Left lung (tissue), 14 donors: ENCODE measurements at places on chromosomes 2 and 18. TPM values are rescaled to one million over a fixed set of nuclear protein-coding genes. Genes with fewer than 3 reads are reported as not detected.

DNA sequence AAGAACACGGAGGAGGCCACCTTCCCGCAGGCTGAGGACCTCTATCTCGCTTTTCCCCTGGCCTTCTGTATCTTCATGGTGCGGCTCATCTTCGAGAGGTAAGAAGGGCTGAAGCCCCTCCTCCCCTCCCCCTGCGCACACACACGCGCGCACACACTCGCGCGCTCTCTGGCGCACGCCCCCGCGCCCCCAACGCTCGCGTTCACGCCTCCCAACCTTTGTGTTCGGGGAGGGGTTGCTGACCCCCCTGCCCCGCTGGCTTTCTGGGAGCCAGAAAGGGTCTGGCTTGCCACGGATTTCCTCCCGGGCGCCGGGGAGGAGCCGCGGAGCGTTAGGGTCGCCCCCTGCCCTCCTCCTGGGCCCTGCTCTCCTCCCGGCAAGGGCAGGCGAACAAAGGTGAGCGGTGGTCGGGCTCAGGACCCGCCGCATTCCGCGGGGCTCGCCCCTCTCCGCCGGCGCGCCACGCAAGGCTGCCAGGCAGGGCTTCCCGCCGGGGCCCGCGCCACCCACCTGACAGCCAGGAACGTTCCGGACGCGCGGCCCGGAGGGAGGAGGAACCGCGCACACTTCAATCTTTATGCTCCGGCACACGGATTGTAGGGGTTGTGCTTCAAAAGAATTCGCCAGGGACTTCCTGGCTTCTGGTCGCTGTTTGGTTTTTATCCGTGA, 583 bp downstream of the CERS6 start:
- peak; percentile 28 for DNase-seq

GRCh38 chr2:126963390-126963789, 64.7 kb downstream of the TEX51 start:
- no peak for DNase-seq

- no peak for DNase-seq
Measured at GRCh38 chr2:219713110-219713509, 85.7 kb downstream of the SLC4A3 start.

GREB1L gene
- total RNA-seq = 0.55 TPM

GCG gene
- total RNA-seq = not detected

DNA sequence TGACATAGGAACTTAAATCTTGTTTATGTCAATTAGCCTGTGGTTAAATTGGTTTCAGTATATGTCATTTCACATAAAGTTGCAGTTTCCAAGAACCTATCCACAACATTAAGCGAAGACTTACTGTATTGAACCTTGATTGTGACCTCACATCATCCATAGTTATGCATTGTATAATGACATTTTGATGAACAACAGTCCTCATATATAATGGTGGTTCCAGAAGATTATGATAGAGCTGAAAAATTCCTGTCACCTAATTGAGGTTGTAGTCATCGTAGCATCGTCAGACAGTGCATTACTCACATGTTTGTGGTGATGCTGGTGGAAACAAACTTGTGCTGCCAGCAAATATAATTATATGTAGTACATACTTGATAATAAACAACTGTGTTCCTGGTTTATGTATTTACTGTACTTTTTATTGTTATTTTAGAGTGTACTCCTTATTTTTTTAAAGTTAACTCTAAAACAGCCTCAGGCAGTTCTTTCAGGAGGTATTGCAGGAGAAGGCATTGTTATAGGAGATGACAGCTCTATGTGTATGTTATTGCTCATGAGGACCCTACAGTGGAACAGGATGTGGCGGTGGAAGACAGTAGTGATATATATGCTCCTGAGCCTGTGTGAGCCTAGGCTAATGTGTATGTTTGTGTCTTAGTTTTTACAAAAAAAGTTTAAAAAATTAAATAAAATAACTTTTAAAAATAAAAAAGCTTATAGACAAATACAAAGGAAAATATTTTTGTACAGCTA, 56.6 kb downstream of the UBE2E3 start:
- DNase-seq = no peak

DNA sequence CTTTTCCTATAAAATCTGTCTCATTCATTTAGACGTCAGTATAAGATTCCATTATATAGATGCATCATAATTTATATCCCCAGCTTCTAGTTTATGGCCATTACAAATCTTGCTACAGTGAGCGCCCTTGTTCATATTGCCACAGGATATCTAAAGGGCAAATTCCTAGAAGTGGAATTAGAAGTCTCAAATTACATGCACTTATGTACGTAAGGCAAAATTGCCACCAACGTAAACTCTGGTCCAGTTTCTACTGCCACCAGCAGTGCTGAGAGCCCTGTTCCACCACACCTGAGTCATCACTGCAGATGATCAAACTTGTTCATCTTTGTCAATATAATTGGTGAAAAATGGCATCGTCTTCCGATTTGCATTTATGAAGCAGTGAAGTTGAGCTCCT, 90.9 kb upstream of the ID2 start:
- no peak for DNase-seq

- DNase-seq = peak; percentile 7
Measured at GRCh38 chr2:32008805-32009515, 1.8 kb downstream of the MEMO1 start.

- DNase-seq = no peak
Measured at GRCh38 chr2:172431463-172431862, 4.1 kb downstream of the ITGA6 start.

- no peak for DNase-seq
Measured at GRCh38 chr2:61448229-61448628, 22.7 kb downstream of the USP34 start.

DNA sequence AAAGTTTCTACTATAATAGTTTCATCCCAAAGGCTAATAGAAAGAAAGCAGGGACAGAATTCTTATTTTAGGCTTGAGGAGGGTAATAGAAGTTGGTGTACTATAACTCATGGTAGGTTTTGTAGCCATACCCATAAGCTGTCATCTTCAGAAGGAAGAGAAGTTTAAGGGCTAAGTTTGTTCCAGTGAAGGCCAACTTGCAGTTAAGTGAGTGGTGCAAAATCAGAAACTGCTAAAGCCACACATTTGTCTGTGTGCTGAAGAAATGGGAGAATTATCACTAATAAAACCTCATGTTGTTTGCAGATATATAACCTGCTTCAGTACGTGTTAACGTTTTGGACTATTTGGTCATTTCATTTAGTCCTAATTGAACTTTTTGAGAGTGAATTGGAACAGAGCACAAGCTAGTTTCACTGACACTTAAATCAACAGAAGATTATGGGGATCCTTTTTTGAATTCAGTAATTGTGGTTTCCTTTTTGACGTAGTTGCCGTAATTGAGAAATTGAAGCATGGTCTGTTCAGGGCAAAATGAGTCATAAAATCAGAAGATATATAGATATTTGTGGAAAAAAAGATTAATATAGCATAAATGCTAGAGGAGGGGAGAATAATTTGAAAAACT, 69.1 kb downstream of the PHLPP1 start:
- no peak for DNase-seq

SANBR gene
- 13.8 TPM for total RNA-seq

AMER3 gene
- not detected for total RNA-seq

- DNase-seq = no peak
Measured at GRCh38 chr2:108378851-108379250, 1.1 kb downstream of the SULT1C4 start.

DNA sequence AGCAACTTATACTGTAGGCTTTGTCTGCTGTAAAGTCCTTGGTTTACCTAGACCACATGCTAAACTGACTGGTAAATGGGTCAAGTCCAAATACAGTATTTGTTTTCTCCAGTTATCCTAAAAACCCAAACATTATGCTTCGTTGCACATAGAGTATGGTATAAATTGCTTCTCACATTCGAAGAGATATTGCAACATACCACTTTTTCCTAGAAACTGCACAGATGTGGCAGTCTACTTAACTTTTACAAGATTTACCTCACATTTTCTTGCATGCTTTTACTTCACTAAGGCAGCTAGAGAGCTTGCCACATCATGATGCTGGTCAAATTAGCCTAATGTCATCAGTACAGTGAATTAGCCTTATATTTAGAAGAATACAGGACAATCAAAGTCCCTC, 66.0 kb upstream of the SCN7A start:
- no peak for DNase-seq

GALR1 gene
- not detected for total RNA-seq

C2orf78 gene
- not detected for total RNA-seq

- no peak for DNase-seq
Measured at GRCh38 chr2:218960309-218961165, 1.1 kb downstream of the CDK5R2 start.

IL36A gene
- not detected for total RNA-seq

DNA sequence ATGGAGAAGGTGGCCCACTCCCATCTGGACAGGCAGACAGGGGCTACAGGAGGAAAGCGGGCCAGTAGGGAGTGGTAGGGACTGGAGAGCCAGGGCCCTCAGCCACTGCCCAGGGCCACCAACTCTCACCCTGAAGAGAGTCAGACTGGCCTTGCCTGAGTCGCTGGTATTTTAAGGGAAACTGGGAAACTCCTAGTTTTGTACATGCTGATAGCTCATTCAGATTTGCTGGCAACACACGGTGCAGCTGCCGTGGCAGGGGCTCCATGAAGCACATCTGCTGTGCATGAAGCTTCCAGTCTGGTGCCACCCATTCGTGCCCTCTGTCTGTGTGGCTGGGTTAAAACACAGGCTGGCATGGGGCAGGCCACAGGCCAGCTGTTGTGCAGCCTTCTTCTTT, 137.3 kb upstream of the GLI2 start:
- DNase-seq = no peak

DNA sequence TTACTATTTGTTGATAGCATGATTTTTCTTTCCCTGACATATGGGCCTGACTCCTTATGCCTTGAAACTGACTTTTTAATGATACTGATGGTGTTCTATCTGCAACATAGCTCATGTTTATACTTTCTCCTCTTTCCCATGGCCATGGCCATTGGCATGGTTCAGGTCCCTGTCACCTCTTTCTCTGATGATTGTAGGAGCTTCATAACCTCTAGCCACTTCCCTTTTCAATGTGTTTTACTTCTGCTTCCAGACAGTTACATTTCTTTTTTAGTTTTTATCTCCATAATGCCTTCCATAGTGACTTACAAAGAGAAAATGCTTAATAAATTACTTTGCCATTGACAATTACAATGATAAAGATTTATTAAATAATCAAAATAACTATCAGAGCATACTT, 177.9 kb upstream of the SETBP1 start:
- no peak for DNase-seq

CYP1B1 gene
- 155 TPM for total RNA-seq

GRCh38 chr2:205738117-205738968, 56.0 kb downstream of the NRP2 start:
- DNase-seq = no peak

DNA sequence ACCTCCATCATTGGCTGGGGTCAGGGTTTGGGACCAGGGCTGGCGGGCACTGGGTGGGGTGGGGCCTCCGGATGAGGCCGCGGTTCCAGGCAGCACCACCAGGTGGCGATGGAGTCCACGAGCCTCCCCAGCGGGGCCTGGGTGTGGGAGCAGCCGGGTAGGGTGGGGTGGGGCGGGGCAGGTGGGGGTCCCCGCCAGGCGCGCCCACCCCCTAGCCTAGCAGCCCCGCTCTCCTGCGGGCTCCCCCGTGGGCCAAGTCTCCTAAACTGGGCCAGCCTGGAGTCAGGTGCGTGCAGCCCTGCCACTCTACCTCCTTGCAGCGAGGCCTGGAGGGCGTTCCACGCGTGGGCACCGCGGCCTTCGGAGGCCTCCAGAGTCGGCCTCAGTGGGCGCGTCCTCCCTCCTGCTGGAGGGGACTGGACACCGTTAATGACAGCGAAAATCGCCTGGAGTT, 187.5 kb downstream of the TWIST2 start:
- no peak for DNase-seq

DNA sequence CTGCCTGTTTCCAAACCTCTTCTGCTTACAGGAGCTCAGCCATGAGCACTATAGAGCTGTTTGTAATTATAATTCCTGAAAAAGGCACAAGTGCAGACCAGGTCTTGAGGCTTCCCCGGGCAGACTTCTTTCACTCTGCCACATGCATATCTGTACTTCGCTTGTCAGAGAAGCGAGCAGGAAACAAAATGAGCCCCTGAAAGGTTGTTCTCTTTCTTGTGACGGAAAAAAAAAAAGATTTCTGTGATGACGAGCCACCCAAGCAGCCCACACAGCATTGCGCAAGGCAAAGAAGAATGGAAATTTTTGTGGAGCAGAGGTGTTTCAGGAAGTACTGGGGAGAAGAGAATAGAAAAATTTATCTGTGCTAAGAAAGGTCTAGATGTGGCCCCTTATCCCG, 54.0 kb upstream of the LINC00305 start:
- no peak for DNase-seq

GRCh38 chr2:122927197-122927596, 1097.9 kb upstream of the CNTNAP5 start:
- no peak for DNase-seq

DNA sequence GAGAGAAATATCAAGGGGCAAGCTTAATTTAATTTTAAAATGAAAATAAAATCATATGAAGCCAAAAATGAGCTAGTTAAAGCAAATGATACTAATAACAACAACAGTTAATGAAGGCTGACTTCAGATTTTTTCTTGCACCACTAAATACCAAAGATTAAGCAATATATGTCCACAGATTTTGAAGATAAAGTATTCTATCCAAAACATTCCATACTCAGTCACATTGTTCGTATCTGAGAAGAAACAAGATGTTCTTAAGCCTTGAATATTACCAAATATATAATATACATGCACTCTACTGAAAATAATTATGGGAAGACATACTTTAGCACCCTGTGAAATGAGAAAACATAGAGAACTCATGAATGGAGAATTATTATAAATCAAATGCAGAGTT, 593.3 kb upstream of the SYT4 start:
- no peak for DNase-seq

DNA sequence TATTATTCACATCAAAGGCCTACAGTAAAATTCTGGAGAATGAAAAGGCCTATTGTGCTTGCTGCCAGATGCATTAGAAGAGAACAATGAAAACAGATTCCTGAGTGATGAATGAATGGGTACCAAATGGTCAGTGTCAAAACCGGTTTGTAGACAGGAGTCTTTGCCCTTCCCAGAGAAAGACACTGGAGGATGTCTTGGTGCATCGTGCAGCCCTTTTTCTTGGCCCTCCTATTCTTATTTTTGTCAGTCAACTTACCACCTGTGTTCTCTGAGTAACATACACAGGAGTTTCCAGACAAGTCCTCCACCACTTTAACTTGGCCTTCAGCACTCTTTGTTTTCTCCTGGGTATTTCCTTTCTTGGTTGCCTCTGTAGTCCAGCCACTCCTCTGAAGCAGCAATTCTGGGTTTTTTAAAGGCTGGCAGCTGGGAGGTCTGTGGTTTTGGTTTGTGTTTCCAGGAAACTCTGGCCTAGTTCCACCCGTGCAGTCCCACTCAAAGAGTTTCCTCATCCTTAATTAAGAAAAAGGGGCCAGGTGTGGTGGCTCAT, 29.4 kb downstream of the PSTPIP2 start:
- no peak for DNase-seq

POTEC gene
- not detected for total RNA-seq

DNA sequence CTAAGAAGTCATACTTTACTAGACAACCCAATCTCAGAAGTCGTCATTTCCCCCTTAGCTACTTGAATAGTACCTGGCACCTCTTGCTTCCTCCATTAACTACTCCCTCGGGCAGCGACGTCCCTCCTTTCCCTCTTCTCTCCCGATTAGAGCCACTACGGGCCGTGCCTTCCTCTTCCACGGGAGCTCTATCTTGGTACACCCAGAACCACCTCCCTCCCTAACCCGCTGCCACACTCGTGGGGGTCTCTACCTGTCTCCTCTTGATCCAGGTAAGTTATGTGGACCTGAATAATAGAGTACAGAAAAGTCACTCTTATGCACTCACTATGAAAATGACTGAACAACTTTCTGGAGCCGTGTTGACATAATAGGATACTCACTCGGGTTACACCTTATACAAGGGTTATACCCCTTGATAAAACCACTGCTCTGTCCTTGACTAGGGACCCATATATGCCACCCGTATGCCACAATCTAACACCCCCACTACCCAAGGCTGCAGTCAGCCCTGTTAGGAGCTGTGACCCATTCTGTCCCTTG, 595 bp upstream of the HDHD2 start:
- no peak for DNase-seq
